Activated CD4-positive, alpha-beta T cell treated with anti-CD3 and anti-CD28 coated beads for 36 hours (primary cell): ENCODE measurements at places on chromosomes 16 and 17.

GRCh38 chr16:30186782-30187555 is 3.6 kb downstream of the CORO1A start:
- no peaks in the 10 kb centered on the region for H3K27me3 ChIP-seq
- peak; percentile 95 for DNase-seq
- H3K36me3 ChIP-seq: peaks cover 43% of the 10 kb centered on the region

GRCh38 chr17:17911001-17911613 is 61.1 kb downstream of the TOM1L2 start:
- DNase-seq: no peak
- peaks cover 3% of the 10 kb centered on the region for H3K4me1 ChIP-seq
- H3K27me3 ChIP-seq: no peaks in the 10 kb centered on the region

- H3K27me3 ChIP-seq: no peaks in the 10 kb centered on the region
- no peak overlapping the region for H3K27ac ChIP-seq
- peaks cover 29% of the 10 kb centered on the region for H3K4me1 ChIP-seq
- DNase-seq: no peak
- no peaks in the 10 kb centered on the region for H3K36me3 ChIP-seq
- no peak overlapping the region for H3K4me3 ChIP-seq
Measured at GRCh38 chr17:3748576-3748975, 24.9 kb downstream of the HASPIN start.

DNA sequence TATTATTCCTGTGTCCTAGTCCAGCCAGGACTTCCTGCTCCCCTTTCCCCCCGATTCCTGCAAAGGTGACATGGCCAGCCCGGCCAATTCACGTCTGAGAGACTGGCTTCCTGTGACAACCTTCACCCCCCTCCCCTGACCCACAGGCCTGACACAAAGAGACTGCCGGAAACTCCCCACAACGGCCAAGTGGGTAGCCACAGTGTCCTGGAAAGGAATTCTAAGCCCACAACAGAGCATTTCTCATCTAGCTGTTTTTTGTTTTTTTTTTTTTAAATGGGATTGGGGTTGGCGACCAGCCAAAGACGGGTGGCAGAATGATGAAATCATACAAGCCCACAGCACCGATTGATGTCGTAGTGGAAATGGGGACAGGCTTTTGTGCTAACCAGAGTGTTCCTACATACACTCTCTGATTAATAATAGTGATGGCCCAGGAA is 2.8 kb upstream of the XAF1 start:
- H3K27me3 ChIP-seq: no peaks in the 10 kb centered on the region
- peak overlapping the region; percentile 3 for H3K4me3 ChIP-seq
- peaks cover 9% of the 10 kb centered on the region for H3K36me3 ChIP-seq
- peaks cover 48% of the 10 kb centered on the region for H3K4me1 ChIP-seq
- peak overlapping the region; percentile 91 for H3K27ac ChIP-seq

DNA sequence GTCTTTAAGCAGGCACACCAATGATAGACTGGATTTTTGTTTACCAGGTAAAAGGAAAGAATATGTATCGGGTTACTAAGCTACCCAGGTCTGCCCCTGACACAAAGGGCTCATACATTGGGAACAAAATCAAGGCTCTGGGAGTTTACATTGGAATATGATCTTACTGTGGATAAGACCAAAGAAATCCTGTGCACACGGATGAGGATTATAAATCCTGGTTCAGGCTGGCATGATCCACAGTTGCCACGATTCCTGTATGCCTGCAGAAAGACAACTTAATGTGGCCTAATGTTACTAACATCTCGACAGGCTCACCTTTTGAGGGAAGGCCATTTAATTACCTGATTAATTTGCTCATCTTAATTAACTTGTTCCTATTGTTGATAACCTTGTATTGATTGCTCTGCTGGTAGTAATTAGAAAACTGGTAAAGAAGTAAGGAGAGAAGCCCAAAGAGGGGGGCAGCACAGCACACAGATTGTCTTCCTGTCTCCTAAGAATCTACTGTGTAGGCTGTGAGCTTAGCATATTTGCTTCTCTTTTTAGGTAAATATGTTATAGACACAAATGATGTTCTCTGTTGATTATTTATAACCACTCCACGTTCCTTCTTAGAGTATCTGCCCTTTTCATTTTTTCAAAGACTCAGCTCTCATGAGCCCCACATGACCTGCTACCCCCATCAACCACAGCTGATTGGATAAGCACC is 51.0 kb upstream of the TOX3 start:
- no peaks in the 10 kb centered on the region for H3K27me3 ChIP-seq
- no peak overlapping the region for H3K27ac ChIP-seq
- H3K36me3 ChIP-seq: no peaks in the 10 kb centered on the region
- no peaks in the 10 kb centered on the region for H3K4me1 ChIP-seq
- DNase-seq: no peak

GRCh38 chr16:28126684-28127620 is 63.4 kb upstream of the GSG1L start:
- no peak for DNase-seq
- peak overlapping the region; percentile 43 for H3K27ac ChIP-seq
- no peak overlapping the region for H3K4me3 ChIP-seq
- peaks cover 74% of the 10 kb centered on the region for H3K36me3 ChIP-seq
- H3K4me1 ChIP-seq: peaks cover 5% of the 10 kb centered on the region

- DNase-seq: no peak
- H3K4me1 ChIP-seq: no peaks in the 10 kb centered on the region
- no peak overlapping the region for H3K4me3 ChIP-seq
Measured at GRCh38 chr16:86213437-86214205, 296.7 kb upstream of the FOXF1 start.

- peaks cover 24% of the 10 kb centered on the region for H3K36me3 ChIP-seq
- no peaks in the 10 kb centered on the region for H3K27me3 ChIP-seq
- no peak overlapping the region for H3K27ac ChIP-seq
- H3K4me3 ChIP-seq: no peak overlapping the region
Measured at GRCh38 chr17:4543557-4544026, 11.6 kb downstream of the MYBBP1A start.

GRCh38 chr16:84277244-84277823 is 17.3 kb upstream of the WFDC1 start:
- no peaks in the 10 kb centered on the region for H3K36me3 ChIP-seq
- H3K27me3 ChIP-seq: peaks cover 2% of the 10 kb centered on the region
- DNase-seq: peak; percentile 86
- H3K27ac ChIP-seq: no peak overlapping the region

DNA sequence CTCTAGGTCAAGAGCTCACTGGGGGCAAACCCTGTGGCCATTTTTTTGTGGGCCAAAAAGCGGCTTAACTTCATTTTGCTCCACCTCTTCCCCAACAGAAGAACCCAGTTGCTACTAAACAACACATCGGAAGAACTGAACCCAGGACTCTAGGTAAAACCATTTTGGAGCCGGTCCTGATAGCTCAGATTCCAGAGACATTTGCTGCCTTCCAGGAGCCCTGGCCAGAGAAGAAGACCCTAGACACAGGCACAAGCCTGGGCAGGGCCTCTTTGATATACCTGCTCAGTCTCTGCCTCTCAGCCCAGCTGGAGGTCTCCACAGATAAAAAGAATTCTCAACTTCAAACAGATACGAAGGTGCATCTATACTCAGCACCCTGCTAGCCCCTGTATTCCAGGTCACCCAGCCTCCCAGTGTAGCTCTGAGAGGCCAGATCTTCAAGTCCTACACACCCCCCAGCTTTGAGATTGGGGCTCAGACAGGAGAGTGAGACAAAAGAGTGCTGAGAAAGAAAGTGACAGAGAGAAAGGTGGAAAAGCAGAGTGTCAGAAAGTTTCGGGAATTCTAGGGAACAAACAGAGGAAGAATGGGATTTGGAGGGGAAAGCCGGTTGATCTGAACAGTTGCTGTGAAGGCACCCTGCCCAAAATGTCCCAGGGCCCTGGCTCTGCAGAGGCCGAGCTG is 6.6 kb upstream of the HOXB9 start:
- H3K27me3 ChIP-seq: peaks cover 76% of the 10 kb centered on the region
- no peak overlapping the region for H3K27ac ChIP-seq
- no peak for DNase-seq
- H3K4me1 ChIP-seq: no peaks in the 10 kb centered on the region
- H3K36me3 ChIP-seq: no peaks in the 10 kb centered on the region

- no peak for DNase-seq
- H3K4me1 ChIP-seq: peaks cover 57% of the 10 kb centered on the region
- H3K27ac ChIP-seq: peak overlapping the region; percentile 34
- H3K36me3 ChIP-seq: peaks cover 24% of the 10 kb centered on the region
- no peak overlapping the region for H3K4me3 ChIP-seq
Measured at GRCh38 chr16:81453091-81453728, 8.6 kb downstream of the CMIP start.

DNA sequence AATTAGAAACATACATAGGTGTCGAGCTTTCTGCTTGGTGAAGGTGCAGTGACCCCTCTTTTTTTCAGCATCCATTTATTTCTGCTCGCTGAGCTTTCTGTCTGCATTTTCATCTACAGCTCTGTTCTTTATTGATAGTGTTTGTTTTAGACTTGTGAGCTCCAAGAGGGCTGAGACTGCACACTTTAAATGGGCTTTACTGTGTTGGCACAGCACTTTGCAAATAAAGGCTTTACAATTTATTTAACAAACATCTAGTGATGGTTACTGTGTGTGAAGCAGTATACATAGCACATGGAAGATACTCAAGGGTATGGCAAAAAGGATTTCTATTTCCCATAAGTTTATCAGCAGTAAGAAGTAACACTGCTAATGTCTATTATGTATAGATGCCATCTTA is 563.7 kb upstream of the HSBP1 start:
- peaks cover 5% of the 10 kb centered on the region for H3K27me3 ChIP-seq
- no peaks in the 10 kb centered on the region for H3K4me1 ChIP-seq
- no peak for DNase-seq
- no peaks in the 10 kb centered on the region for H3K36me3 ChIP-seq
- no peak overlapping the region for H3K4me3 ChIP-seq
- H3K27ac ChIP-seq: no peak overlapping the region

DNA sequence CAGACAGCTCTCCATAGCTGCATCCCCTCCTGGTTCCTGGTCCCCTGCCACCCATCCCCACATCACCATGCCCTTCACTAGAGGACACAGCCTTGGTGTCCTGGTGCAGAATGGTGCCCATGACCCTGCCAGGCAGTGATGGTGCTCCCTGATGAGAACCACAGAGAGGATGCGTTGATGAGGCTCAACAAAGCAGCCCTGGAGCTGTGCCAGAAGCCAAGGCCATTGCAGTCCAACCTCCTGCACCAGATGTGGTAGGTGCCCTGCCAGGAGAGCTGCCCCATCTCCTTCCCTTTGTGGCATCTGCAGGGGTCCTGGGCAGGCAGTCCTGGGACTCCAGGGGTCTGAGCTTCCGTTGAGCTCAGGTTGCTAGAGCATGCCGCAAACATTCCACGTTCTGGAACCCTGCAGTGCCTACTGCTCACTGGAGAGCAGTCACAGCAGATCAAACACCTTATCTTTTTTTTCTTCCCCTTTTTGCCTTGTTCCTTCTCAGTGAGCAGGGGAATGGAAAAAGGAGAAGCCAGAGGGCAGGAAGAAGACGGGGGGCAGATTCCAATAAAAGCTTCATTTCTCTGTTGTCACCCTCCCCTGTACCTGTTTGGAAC is 5.3 kb upstream of the EPN3 start:
- H3K4me1 ChIP-seq: no peaks in the 10 kb centered on the region
- no peak for DNase-seq
- H3K4me3 ChIP-seq: no peak overlapping the region
- no peaks in the 10 kb centered on the region for H3K36me3 ChIP-seq
- H3K27ac ChIP-seq: no peak overlapping the region

DNA sequence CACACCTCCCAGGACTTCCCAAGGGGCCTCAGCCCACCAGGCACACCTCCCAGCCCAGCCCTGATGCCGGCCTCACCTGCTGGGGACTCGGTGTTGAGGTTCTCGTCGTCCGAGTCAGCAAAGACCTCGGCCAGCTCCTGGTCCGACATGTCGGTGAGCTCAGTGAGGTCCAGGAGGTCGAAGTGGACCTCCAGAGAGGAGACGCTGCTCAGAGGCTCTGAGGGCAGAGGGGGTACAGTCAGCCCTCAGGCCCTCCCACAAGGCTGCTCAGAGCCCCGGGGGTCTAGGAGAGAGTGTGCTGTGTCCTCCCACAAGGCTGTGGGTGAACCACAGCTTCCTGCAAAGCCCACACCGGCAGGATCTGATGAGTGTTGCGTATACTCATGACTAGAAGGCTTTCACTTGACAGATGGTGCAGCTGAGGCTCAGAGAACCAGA is 10.5 kb downstream of the DBNDD1 start:
- H3K4me3 ChIP-seq: peak overlapping the region; percentile 67
- H3K27me3 ChIP-seq: no peaks in the 10 kb centered on the region
- peak overlapping the region; percentile 59 for H3K27ac ChIP-seq
- peak; percentile 80 for DNase-seq
